ENCODE measurements at places on chromosomes 7 and 10.

DNA sequence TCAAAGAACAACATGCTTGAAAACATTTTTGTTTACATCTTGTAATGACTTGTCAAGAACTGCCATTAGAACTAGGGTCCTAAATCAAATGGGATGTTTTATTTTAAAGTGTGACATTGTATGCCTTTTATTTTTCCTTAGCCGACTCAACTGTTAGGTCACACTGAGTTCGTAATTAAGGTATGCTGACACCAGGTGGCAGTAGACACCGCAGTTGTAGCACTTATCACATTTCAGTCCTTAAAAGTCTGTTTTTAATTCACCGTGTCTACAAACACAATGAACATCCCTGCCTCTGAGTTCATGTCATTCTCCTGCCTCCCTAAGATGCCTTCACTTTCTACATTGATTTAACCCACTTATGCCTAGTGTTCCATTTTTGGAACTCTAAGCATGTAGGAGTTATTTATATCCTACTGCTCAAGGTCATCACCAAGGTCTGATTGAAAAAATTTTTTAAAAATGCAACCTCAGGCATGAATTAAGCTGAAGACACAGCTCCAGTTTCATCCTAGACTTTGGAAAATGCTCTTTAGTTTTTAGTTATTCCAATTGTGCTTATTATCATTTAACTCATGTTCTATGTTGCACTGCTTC, 186.1 kb downstream of the BMPER start:
- DNase-seq = peak; percentile 43

- no peak for DNase-seq
These were observed 36.7 kb upstream of the MNX1 start for GRCh38 chr7:157047148-157047547.

GRCh38 chr10:51915031-51915542, 215.7 kb upstream of the CSTF2T start:
- DNase-seq = peak; percentile 16

- no peak for DNase-seq
These were observed 76.9 kb downstream of the PIP4K2A start for GRCh38 chr10:22637491-22637890.

- DNase-seq = no peak
These were observed 14.7 kb downstream of the MMS19 start for GRCh38 chr10:97483506-97483905.

GRCh38 chr10:113310347-113310746, 242.5 kb upstream of the HABP2 start:
- DNase-seq = no peak

DNA sequence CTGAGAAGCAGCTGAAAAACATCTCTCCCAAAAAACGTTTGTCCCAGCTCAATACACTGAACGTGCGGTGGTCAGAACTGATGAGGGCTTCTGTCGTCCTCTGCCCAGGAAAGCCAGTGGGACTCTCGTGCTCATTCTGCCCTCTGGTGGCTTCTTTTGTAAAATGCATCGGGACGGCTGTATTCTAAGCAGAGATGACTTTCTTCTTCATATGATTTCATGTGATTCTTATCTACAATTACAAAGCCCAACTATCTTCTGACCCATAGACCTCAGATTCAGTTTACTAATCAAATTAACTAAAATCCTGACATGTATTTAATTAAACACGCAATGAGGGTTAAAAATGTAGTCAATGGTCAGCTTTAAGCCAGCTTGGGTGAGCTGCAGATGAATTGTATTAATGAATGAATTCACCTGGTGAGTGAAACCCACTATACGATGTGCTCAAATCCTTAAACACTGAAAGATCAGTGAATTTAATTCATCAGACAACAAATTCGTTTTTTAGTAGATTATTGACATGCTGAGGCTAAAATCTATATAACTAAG, 117.6 kb upstream of the FAM204A start:
- DNase-seq = peak; percentile 85

DNA sequence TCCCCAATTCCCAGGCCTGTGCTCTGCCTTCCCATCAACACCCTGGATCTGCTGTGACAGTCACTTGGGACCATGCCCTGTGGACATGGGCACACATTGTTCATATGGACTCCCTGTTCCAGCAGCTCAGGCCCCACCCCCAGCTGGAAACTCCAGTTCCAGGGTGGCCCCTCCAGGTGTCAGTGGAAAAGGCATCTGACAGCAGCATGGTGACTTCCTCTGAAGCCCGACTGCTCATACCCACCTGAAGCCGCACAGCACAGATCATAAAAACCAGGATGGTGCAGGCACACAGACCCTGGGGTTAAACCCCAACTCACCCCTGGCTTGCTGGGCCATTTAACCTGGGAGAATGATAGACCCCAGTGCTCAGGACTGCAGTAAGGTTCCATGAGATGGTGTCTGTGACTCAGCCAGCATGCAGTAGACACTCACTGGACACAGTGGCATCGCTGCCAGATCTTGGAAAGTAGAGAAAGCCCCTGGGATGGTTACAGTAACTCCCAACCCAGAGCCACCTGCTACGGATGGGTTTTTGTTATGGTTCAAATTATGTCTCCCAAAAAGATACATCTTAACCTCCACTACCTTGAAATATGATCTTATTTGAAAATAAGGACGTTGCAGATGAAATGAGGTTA, 72.6 kb upstream of the NANOS1 start:
- DNase-seq = no peak

- DNase-seq = peak; percentile 82
These were observed 89.2 kb downstream of the RNF216 start for GRCh38 chr7:5692112-5692844.

GRCh38 chr7:86592185-86592584, 51.5 kb upstream of the GRM3 start:
- DNase-seq = no peak

DNA sequence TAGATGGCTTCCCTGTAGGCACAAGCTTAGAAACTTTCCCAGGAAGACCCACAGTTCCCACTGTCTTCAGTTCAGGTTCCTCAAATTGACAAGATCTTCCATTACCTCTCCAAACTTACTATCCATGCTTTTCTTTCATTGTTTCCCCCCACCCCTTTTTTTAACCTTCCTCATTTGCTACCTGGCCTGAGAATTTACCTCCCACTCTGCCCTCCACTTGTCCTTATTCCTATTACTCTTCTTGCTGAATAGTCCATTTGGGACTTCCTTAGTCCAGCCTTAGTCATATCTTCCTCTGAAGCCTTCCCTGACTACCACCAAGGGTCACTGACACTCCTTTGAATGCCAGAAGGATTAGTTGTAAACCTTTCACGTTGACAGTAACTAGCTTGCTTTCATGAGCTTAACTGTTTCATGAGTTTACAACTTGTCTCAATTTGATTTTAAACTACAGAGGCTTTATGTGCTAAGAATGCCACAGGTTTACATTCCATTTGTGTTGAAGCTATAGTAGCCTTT, 1.2 kb upstream of the CALU start:
- DNase-seq = peak; percentile 58

- DNase-seq = no peak
These were observed 103.5 kb upstream of the PDLIM1 start for GRCh38 chr10:95394161-95394880.

DNA sequence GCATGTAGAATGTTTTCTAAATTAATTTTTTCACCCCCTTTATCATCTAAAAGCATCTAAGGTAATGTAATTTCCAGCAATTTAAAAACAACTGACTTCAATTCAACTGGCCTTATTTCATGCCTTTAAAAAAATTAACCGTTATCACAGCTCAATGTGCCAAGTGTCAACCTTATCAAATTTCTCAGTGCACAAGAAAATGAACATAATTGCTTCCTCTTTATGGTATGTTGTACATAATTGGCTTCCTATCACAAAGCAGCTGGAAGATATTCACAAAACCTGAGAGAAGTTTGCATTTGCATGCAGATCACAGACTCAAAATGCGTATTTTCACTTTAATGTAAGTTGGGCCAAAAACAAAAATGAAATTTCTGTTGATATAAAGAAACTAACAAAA, 966.4 kb downstream of the GRM8 start:
- no peak for DNase-seq

- no peak for DNase-seq
These were observed 86.8 kb downstream of the MPLKIP start for GRCh38 chr7:40047661-40048060.

DNA sequence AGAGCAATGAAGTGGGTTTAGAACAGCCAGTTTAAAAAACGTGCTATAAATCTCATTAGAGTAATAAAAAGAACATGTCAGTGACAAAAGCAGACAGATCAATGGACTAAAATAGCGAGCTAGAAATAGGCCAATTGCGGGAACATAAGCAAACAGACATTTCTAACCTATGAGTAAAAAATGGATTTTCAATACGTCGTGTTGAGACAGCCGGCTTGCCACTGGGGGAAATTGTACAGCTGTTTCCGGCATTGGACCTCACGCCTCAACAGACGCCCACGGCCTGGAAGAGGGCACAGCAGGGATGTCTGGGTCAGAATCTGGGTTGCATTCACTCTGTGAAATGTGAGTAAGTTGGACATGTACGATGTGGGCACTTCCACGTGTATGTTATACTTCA, 92.9 kb downstream of the SVOPL start:
- DNase-seq = peak; percentile 48

DNA sequence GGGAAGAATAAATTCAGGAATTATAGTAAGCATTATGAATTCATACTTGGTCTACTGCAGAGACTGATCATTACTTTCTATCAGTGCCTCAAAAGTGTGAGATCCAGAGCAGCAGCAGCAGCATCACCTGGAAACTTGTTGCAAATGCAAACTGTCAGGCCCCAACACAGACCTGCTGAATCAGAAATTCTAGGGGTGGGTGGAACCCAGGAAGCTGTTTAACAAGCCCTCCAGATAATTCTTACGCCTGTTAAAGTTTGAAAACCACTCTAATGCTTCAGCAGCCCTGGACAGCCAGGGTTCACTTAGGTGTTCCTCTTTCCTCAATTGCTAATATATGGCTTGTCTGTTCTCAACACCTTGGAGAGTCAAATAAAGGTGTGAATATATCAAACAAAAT, 19.5 kb downstream of the CACUL1 start:
- no peak for DNase-seq

DNA sequence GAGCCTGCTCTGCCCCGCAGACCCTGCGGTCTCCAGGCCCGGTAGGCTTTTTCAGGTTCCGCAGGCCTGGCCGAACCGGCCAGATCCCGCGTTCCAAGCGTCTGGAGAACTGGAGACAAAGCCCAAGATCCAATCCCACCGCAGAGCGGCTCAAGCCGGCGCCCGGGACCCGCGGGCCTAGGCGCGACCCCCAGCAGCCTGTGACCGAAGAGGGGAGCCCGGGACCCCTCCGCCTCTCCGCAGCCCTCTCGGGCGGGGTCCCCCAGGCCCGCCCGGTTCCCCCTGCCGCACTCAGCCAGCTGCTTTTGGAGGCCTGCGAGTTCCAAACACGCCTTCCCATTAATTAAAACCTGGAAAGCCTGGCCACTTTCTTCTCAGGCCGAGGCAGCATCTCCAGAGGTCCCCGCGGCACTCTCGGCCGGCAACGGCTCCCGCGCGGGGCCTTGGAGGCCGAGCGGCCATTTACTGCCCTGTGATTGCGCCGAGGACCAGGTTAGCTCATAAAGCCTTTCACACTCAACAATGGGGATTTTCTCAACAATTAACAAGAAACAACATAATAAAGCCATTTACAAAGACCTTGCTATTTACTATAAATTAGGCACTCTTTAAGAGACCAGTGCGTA, 16.7 kb downstream of the SKIDA1 start:
- peak; percentile 35 for DNase-seq

GRCh38 chr10:9097206-9097990, 1042.9 kb downstream of the GATA3 start:
- DNase-seq = no peak

GRCh38 chr10:938941-939678, 7.6 kb upstream of the LARP4B start:
- DNase-seq = no peak

GRCh38 chr7:84102213-84102612, 92.4 kb downstream of the SEMA3A start:
- peak; percentile 27 for DNase-seq

- DNase-seq = no peak
These were observed 978 bp downstream of the OGDH start for GRCh38 chr7:44607141-44608068.

- no peak for DNase-seq
These were observed 55.1 kb downstream of the FAM53B start for GRCh38 chr10:124688889-124689670.

- DNase-seq = no peak
These were observed 56.5 kb downstream of the FIGNL1 start for GRCh38 chr7:50393547-50394252.

DNA sequence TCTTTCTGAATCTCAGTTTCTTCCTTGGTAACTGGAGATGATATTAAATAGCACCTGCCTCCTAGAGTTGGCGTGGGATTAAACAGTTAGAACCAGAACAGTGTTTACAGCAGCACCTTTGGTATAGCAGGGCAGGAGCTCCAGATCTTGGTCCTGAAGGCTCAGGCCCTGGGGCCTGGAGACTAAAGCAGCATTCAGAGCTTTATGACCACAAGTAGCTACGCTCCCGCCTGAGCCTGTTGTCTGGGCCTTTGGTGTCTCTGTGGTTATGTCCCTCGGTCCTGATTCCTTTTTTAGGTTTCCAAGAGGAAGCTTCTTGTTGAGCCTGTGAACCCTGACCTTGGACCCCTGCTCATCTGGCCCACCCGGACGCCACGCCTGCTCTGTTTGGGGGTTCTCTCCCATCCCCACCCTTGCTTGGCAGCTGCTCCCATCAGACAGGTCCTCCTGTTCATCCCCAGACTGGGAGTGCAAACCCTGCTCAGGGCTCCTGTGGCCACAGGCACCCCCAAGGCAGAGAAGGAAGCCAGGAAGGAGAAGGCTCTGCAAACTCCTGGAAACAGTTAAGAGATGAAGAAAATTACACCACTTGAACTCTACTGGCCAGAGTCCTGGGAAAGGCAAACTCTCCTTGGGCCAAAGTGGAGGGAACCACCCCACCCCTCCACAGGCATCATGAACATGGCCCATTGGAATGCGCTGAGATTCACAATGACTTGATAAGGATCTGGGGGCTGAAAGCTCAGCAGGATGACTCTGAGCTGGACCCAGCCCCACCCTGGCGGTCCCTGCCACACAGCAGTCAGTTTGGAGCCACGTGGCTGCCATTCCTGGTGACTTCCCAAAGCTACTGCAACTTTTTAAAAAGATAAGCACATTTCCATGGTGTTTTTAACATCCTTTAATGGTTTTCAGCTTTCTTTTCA, 50.1 kb upstream of the TMEM72 start:
- DNase-seq = peak; percentile 93

DNA sequence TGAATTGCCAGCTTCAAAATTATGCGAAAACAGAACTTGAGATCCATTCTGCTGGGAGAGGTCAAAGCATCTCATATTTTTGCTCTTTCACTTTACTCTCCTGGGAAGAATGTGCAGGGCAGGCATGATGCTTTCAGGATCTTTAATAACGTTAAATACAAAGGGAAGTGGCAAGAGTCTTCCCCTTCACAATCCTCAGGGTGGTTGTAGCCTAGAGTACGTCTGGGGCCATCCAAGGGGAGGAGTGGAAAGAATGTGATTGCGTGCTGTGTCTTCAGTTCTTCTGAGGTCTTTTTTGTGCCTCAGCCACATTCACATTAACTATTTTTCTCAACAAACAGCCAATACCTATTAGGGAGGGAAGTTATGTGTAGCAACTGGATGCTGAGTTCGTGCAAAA, 207.3 kb downstream of the HGF start:
- DNase-seq = peak; percentile 11
